ENCODE measurements at places on chromosomes 2 and 18.

DNA sequence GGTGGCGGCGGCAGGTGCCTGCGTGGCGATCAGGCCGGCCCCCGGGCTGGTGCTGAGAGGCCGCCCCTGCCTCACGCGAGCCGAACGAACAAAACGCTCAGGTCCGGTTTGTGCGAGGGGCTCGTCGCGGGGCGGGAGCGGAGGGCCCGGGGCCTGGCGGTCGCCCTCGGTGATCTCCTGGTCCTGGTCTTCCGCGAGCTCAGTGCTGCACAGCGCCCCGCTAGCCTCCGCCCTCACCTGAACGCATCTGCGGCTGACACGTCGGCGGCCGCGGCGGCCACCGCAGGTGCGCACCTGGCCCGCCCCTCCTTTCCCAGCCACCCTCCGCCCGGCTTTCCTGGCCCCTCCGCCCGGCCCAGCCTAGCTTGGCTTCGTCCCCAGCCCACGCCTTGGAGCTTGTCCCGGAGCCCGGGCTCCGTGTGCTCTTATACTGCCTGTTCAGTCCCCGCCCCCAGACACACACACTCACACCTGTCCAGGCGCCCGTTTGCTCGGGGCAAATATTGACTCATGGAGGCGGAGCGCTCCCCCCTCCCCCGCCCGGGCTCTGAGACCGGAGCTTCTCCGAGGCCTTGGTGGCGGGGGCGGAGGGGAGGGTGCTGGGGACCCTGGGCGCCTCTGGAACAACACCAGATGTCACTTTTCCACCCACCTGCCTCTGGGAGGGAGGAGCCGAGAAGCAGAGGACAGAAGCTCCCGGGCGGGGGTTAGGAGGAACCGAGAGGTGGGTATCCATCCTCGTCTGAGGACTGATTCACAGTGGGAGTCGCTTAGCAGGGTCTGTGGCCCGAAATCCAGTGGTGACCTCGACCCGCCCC, 8.6 kb upstream of the CRYBA2 start:
- no peak for DNase-seq

GRCh38 chr2:19554520-19554919, 196.1 kb upstream of the OSR1 start:
- no peak for DNase-seq

GRCh38 chr2:182228741-182229140, 198.1 kb downstream of the PDE1A start:
- no peak for DNase-seq

- no peak for DNase-seq
Measured at GRCh38 chr18:59758106-59758505, 60.9 kb upstream of the CCBE1 start.

DNA sequence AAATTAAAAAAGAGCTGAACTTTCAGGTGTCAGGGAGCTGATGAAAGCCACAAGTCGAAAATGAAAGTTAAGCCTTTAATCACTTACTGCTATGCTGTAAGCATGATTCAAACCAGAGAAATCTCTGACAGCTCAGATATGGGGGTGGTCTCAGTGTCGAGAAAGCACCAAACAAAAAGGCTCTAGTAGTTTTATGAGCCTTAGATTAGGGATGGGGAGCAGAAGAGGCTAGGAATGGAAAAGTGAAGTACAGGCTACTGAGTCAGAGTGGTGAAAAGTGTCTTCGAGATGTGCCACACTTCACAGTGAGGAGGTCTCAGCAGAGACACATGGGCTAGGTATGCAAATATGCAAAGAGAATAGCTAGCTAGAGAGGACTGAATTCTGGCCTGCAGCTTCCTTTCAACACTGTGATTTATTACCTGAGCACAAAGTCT, 482.2 kb downstream of the SPAG16 start:
- no peak for DNase-seq

GRCh38 chr2:116987447-116987846, 827.0 kb upstream of the DDX18 start:
- DNase-seq = no peak

GRCh38 chr2:102826904-102827303, 65.1 kb downstream of the TMEM182 start:
- DNase-seq = no peak

- no peak for DNase-seq
Measured at GRCh38 chr18:22521026-22521707, 103.5 kb upstream of the CTAGE1 start.

DNA sequence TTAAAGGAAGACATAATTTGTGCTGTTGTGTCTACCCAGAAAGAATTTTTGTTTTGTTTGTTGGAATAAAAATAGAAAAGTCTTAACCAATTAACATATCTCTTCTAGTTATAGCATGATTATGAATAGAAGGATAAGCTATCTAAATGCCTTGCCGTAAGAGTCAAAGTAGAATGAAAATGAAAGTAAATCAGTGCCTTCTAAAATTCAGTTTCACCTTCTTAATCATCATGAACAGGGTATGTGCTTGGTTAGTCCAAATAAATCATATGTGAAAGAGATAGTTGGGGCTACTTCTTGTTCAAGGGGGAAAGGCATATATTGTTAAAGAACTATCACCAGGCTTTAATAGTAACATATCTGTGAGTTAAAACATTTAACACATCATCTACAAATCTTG, 91.5 kb downstream of the GULP1 start:
- no peak for DNase-seq

DNA sequence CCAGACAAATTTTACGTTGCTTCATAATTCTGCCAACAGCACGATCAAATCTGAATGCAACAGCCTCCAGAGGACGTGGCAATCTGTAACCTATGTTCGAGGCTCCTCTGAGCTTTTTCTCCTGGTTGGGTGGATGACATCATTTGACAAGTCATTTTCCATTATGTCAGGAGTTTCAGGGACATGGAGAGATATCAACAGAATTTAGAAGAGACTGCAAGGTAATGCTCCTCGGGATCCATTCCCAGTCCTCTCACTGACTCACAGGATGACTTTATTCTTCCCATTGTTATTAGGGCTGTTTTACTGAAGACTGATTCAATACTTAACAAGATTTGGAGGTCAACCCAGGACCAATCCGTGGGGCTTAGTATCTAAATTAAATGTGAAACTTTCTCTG, 72.5 kb upstream of the RNF152 start:
- no peak for DNase-seq

GRCh38 chr2:7132753-7133152, 215.5 kb downstream of the RNF144A start:
- DNase-seq = no peak

GRCh38 chr2:98601532-98602132, 6.7 kb downstream of the COA5 start:
- no peak for DNase-seq

GRCh38 chr2:71757351-71757750, 304.0 kb downstream of the DYSF start:
- DNase-seq = no peak

DNA sequence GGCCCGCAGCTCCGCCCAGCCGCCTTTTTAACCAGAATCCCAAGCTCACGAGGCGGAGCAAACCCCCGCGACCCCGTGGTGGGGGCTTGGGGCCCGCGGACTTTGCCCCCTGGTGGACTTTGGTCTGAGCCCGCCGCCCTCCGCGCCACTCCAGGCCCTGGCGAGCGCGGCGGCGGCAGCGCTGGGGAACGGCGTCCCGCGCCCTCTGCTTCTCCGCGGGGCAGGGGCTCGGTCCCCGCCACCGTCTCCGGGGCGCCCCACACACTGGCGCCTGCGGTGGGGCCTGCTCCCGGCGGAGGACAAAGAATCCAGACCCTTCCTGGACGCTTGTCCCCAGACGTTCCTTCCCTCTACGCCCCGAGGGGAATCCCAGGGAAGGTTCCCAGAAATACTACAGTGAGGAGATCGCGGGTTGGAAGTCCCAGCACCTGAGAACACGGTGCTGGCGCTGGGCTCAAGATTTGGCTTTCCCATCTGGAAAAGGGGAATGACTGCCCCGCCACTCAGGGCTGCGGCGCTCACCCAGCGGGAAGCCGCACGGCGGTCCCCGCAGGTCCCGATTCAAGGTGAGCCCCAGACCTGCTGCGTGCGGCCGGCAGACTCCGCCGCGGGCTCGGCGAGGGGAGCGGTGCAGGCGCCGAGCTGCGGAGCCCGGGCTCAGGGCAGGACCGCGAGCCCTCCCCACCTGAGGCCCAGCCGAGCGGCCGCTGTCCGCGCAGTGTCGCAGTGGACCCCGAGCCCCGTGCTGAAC, at the start of gene HAAO:
TSS of gene HAAO (minus strand) at position 1 of the 751 bp plus-strand sequence. CDS start 47 bp downstream, outside the sequence.
- no peak for DNase-seq

GRCh38 chr2:55952415-55952814, 28.8 kb upstream of the EFEMP1 start:
- DNase-seq = no peak

DNA sequence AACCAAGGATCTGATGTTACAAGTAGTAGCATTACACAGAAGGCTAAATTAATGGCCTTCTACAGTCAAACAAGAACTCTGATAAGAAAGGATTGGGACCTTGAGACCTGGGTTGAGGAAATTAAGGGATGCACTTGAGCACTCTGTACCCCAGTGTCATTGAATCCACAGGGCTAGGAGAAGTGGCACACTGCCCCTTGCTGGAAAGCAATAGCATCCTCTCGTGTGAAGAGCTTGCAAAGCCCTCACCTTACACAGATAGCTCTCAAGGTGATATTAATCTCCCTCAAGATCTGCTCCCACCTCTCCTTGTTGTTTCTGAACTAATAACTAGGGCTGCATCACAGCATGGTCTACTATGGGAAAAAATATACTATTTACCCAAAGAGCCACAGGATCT, 26.5 kb upstream of the CHST9 start:
- no peak for DNase-seq

GRCh38 chr2:234794866-234795265, 157.0 kb upstream of the SH3BP4 start:
- DNase-seq = no peak

DNA sequence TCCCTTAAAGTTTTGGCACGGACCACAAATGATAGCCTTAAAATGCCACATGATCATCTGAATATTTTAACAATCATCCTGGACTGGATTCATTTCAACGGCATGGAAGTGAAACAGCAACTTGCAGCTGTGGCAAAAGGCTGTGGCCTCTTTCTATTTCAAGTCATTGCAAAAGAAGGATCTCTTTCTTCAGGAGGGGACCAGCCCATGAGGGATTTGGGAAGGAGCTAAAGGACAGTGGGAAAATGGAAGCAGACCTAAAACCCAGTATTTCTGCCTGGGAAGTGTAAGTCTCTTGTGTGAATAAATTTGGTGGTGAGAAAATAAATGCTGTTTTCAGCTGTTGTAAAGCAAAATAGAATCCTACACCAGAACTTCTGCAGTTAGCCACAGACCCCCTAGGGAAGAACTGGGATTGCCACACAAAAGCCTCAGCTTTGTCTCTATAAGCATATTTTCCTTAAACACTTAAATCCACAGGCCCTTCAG, 107.3 kb upstream of the ZFP36L2 start:
- DNase-seq = no peak

DNA sequence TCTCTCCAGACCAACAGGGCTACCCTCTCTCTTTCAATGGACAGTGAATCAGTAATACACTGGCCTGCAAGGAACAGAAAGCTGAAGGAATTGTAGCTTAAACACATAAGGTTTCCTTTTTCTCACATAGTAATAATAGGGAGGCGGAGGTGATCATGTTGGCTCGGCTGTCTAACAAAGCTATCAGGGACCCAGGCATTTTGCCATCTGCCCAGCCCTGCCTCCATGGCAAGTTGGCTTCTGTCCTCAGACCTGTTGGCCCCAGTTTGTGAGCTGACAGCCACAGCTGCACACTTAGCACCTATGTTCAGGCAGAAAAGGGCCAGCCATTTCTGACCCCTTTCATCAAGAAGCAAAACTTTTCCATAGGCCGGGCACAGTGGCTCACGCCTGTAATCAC, 2.0 kb upstream of the CHRNG start:
- DNase-seq = no peak

GRCh38 chr18:7062811-7063210, 54.8 kb downstream of the LAMA1 start:
- no peak for DNase-seq

DNA sequence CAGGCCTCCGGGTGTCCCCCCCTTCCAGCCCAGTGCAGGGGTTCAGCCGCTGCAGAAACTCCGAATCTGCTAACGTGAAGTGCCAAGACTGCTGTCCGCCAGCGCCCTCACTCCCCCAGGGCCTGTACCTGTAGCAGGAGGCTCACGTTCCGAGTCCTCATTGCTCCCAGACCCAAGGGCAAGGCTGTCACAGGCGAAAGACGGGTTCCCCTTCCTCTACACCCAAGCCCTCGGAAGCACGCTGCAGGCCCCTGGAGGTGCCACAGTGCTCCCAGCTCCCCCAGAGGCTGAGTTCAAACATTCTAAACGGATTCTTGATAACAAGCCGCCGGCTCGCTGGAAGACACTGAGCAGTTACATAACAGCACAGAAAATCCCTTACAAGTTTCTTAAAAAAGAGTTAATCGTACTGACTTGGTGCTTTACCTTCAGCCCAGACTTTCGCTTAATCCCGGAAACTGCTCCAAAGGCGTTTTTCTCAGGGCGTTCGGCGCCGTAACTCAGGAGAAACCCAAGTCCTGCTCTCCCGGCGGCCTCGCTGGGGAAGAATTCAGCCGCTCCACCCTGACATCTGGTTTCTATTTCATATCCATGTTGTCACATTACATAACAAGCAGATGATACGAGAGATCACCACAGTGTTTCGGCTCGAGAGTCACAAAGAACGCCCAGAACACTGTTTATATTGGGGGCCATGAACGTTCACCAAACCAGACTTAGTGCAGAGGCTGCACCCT, 92.0 kb downstream of the HDAC4 start:
- no peak for DNase-seq

- DNase-seq = no peak
Measured at GRCh38 chr2:19868224-19868623, 33.6 kb downstream of the TTC32 start.

DNA sequence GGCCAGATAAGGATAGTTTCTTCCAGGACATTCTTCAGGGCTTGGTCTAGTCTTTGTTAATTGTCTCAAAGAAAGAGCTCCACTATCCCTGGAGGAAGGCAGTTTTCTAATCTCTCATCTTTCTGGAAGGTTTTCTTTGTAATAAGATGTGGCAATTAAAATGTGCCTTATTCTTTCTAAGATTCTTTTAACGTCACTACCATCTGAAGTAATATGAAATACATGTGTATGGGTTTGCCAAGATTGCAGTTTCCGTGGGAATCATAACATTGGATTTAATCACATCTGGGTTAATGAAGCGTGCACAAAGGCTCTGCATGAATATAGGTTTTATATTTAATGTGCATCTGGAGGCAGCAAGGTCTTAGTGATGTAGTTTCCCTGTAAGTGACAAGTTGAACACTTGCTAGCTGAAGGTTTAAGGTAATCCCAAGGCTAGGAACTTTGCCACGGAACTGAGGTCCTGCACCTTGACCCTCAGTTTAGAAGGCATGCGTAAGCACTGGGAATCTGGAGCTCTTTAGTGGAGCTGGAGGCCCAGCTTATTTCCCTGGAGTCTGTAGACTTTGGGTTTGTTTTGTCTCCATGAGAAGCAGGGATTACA, 25.7 kb downstream of the DIS3L2 start:
- no peak for DNase-seq

GRCh38 chr2:203972066-203972465, 35.5 kb downstream of the ICOS start:
- no peak for DNase-seq
